WTC11 (cell line): ENCODE measurements at places on chromosomes 11 and 22. TPM values are rescaled to one million over a fixed set of nuclear protein-coding genes. Genes with fewer than 3 reads are reported as not detected.

DNA sequence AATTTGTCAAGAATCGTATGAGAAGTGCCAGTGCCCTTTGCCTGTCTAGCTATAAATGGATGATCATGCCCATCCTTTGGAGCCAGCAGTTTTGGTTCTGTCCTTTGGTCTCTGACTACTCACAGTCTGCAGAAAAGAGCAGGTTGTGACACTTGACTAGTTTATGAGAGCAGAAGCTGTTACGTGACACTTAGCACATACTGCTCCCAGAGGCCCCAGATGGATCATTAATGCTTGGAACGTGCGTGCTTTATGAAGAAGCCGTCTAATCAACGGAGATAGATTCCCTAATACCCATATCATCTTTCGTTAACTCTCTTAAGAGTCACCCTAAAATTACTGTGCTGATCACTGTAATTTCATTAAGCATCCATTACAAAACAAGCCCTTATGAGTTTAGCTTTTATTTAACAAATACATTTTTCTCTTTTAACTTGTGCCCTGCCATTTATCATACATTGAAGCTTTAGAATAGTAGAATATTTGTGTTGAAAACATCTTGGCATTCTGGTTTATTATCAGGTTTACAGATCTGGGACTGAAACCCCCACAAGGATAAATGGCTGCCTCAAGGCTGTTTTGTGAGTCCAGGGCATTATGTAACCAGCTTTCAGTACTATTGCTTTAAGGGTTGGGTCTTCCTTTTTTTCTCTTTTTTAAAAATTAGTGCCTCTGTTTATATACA lies 47.0 kb upstream of the ADORA2A start:
- no peak for DNase-seq

DNA sequence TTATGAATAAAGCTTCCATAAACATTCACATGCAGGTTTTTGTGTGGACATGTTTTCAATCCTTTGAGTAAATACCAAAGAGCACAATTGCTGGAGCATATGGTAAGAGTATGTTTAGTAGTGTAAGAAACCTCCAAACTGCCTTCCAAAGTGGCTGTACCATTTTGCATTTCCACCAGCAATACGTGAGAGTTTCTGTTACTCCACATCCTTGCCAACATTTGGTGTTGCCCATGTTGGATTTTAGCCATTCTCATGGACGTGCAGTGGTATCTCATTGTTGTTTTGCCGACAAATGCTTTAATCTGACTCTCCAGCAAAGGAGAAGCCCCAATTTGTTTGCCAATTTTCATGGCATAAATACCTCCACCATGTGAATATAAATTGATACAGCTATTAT lies 103.9 kb upstream of the TMEM45B start:
- DNase-seq, result no peak

CD3G gene
- 0.20 to 0.27 TPM (median 0.23 TPM) in 3 replicates for total RNA-seq

GRCh38 chr11:86039094-86039493 lies 29.8 kb downstream of the PICALM start:
- no peak for DNase-seq

- no peak for DNase-seq
These were observed 255.8 kb downstream of the TBC1D22A start for GRCh38 chr22:47018010-47018910.

GRCh38 chr11:96230686-96231085 lies 112.3 kb downstream of the MAML2 start:
- no peak for DNase-seq

SYNGR1 gene
- 26.5 to 35.3 TPM (median 28.7 TPM) in 3 replicates for total RNA-seq

DNA sequence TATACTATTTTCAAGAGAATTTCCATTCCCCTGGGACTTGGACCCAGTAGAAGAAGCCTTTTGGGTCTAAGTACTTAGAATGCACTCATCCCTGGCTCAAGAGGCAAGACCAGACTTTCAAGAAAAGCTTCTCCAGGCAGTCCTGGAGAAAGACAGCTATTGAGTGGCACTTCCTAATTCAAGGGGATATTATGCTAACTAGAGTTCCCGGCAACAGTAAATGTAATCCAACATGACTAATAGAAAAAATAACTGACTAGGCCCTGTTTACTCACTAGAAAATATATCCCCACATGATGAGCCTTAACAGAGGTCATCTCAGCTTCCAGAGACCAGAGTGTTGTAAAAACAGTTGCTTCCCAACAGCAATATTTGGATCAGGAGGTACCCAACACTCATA lies 47.2 kb upstream of the AKIP1 start:
- DNase-seq, result no peak

MFNG gene
- 3.2 to 4.8 TPM (median 3.7 TPM) in 3 replicates for total RNA-seq
